ENCODE measurements at places on chromosomes 6 and 20. TPM values are rescaled to one million over a fixed set of nuclear protein-coding genes. Genes with fewer than 3 reads are reported as not detected.

DNA sequence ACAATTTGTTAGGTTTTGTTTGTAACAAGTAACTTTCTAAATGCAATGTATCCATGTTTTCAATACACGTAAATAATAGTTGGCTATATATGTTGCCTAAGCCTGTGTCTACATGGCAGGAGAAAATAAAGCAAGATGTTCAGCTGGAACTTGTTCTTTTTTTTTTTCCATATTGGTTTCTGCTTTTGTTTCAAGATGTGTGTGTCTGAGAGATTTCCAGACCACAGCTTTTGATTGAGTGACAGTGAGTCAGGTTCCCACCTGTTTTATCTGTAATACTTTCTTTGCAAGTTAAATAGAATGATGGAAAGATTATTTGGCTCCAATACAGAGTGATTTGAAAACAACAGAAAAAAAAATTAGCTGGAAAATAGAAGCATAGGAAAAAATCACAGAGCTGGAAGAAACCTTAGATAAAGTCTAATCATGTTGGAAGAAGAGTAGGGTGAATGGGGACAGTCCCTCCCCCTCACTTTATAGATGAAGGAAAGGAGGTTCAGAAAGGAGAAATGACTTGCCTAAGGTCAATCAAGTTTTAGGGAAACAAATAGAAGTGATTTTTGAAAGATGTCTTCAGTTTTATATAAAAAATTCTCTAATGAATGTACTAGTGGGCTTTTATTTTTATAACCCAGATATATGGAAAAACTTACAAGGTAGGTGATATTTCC is 150.9 kb upstream of the STMND1 start:
- no peak for DNase-seq

DNA sequence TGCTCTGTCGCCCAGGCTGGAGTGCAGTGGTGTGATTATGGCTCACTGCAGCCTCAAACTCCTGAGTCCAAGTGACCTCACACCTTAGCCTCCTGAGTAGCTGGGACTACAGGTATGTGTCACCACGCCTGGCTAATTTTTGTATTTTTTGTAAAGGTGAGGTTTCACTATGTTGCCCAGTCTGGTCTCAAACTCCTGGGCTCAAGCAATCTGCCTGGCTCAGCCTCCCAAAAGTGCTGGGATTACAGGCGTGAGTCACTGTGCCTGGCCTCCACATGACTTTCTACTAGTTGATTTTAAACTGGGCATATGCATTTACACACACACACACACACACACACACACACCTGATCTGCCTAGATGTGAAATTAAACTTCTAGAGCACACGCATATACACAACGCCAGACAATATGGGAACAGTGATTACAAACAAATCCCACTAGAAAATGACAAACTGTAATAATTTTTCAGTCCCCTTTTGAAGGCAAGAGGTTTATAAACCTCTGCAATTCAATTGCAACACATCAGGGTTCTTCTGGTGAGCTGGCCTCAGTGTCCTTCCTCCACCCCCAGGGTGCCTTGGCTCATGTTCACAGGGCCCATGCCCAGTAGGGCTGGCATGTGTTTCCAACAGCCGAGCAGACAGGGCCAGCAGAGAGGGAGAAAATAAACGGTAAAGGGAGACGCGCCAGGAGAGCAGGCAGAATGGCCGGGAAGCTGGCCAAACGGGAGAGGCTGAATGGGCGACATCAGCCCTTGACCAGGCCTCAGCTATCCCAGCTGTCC is 31.2 kb downstream of the PARD6B start:
- DNase-seq, result peak; percentile 87

Gene ANGPT4
- total RNA-seq, result not detected

DNA sequence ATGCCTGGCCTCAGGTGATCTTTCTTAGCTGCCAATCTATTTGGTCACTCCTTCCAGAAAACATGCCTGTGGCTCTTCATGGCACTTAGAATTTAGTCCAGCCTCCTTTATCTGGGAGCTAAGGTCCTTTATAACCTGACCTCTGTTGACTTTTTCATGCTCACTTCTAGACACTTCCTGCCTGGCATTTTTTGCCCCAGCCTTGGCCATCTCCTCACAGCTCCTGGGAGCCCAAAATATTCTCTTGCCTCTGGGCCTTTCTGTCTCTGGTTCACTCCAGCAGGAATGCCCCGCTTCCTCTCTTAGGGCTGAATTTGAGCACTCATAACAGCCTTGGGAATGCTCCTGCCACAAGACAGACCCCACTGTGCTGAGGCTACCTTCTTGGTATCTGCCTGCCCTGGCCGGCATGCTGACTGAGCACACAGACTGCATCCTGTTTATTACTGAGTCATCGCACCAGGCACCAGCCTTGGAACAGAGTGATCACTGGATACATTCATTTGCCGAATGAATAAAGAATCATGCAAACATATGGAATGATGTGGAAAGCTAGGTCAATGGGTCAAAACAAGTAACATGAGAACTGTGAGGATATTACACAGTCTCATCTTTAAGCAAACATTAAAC is 5.8 kb upstream of the EEF1E1 start:
- DNase-seq, result no peak

- DNase-seq, result no peak
Observed at GRCh38 chr20:38759106-38759505, 10.8 kb downstream of the ACTR5 start.

Gene SOX18
- 67.0 TPM for total RNA-seq

DNA sequence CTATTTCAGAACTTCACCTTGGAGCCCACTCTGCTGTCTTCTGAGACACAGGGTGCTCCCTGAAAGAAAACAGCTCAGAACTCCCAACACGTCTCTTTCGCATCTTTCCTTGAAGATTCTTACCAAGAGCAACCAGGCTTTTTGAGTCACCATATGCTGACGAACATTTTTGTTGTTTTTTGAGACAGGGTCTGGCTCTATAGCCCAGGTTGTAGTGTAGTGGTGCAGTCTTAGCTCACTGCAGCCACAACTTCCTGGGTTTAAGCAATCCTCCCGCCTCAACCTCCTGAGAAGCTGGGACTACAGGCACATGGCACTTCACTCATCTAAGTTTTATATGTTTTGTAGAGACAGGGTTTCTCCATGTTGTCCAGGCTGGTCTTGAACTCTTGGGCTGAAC is 68.5 kb downstream of the TRMT11 start:
- DNase-seq, result no peak

Gene BIRC7
- total RNA-seq, result 1.1 TPM

Gene CD83
- 1.7 TPM for total RNA-seq

GRCh38 chr6:8481727-8482126 is 46.4 kb upstream of the SLC35B3 start:
- DNase-seq, result no peak

Gene SGK2
- total RNA-seq, result 0.70 TPM

DNA sequence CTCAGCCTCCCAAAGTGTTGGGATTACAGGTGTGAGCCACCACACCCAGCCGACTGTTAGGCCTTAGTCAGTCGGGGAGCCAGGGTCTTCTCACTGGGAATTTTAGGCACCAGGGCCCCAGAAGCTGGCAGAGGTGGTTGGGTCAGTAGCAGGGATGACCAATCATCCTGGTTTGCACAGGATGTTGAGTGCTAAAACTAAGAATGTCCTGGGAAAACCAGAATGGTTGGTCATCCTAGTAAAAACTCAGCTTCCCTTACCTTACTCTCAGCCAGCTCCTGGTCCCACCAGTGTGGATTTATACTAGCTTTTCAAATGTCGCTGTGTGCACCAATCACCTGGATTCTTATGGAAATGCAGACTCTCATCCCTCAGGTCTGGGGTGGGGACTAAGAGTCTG is 31.8 kb downstream of the KCNG1 start:
- no peak for DNase-seq

DNA sequence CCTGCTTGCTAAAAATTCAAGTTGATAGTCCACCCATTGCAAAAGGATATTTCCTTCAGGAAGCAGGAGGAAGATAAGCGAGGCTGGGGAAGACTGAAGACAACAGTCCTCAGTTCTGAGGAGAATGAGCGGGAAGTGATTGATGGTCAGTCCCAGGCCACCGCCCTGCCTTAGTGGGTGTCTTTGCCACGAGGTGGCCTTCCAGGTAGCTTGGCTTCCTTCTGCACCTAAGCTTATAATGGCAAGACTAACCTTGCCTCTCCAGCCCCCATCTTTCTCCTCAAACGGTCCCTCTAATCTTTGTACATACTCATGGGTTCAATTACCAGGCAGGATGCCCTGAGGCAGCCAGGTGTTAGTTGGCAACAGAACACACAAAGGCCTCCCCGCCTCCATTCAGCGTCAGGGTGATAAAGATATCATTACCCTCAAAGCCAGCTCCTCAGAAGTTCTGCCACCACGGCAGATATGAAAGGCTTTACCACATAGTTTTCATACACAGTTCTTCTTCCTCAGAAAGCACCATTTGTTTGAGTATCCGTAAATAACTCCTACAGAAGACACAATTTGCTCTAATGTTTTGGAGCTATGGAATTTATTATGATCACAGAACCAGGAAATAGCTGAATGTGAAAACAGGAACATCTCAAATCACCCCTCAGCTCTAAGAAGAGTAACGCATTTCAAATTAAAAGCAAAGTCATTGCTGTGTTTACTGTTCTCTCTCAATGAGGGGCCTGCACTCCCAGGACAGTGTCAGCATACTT is 249.4 kb downstream of the ATXN1 start:
- no peak for DNase-seq

- DNase-seq, result no peak
Observed at GRCh38 chr6:169810066-169810989, 58.9 kb downstream of the ERMARD start.

GRCh38 chr6:13604546-13605416 is 10.4 kb upstream of the NOL7 start:
- no peak for DNase-seq

DNA sequence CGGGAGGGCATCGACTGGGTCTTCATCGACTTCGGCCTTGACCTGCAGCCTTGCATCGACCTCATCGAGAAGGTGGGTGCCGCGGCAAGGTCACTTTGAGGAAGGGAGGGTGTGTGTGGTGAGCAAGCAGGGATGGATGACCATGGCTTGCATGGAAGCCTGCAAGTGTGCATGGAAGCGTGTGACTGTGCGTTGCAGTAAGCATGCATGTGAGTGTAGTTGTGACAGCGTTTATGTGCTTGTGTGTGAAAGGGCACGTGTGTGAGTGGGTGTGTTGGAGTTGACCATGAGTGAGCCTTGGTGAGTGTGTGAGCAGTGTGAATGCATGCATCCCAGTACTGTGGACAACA is 32.5 kb downstream of the MYH7B start:
- DNase-seq, result no peak

DNA sequence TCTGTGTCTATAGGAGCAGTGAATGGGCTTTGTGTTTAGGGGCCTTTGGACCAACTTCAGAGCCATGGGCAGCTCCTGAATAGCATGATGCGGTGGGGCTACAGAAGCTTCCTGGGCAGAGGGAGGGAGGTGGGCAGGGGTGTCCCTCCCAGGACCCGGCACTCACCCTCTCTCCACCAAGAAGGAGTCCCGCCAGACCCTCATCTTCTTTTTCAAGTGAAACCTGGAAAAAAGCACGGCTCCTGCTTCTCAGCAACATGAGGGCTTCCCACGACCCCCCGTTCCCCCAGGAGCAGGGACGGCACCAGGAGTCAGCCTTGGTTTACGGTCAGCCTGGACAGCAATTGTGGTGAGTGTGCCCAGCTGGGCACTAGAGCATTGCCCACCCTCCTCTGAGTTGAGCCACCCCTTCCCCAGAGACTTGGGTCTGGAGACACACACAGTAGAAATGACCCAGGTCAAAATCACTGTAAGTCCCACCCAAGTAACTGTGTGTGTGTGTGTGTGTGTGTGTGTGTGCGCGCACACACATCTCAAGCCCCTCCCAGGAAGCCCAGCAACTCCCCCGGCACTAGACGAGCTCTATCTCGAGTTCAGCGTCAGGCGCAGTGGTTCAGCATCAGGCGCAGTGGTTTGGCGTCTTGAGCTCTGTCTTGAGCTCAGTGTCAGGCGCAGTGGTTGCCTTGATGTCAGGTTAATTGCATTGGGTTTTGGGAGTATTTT is 108.2 kb downstream of the SULF2 start:
- DNase-seq, result peak; percentile 55

DNA sequence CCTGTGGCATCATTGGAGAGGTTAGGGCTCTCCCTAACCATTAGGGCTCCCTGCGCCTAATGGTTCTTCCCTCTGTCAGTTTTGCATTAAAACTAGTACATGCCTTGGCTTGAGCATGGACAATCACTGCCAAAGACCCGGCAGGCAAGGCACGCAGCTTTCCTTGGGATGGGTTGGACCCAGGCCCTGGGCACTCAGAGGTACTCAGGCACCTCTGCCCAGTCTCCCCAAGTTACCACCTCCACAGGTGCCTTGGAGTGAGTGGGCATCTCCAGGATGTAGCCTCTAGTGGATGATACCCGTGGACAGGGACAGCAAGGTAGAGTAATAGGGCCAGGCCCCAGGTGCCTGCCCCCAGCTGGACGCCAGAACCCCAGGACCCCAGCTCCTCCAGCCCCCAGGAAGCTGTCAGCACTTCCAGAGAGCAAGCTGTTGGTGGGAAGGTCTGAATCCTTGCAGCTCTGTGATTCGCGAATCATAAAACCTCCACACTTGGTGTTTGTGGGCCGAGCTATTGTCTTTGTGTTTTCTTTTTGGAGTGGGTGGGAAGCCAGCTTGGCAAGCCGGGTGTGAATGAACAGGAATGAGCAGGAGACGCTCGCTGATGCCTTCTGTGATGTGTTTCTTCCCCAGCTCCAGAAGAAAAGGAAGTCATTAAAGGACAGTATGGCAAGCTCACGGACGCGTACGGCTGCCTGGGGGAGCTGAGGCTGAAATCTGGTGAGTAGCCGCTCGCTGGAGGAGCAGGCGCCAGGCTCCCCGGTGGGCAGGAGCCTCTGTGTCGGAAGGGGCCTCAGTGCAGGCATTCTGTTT is 35.1 kb downstream of the SYNJ2 start:
- peak; percentile 70 for DNase-seq

- peak; percentile 76 for DNase-seq
Observed at GRCh38 chr20:3739054-3739925, 6.8 kb downstream of the HSPA12B start.

Gene SOBP
- 28.7 TPM for total RNA-seq

Gene NRN1
- 10.4 TPM for total RNA-seq

GRCh38 chr6:3847521-3847920 is 1.7 kb upstream of the FAM50B start:
- DNase-seq, result no peak
